ENCODE measurements at places on chromosomes 4 and X.

- DNase-seq = no peak
These were observed 83.4 kb upstream of the MID1IP1 start for GRCh38 chrX:38717871-38718270.

- no peak for DNase-seq
These were observed 189.8 kb upstream of the PPP1R2C start for GRCh38 chrX:42967681-42968300.

DNA sequence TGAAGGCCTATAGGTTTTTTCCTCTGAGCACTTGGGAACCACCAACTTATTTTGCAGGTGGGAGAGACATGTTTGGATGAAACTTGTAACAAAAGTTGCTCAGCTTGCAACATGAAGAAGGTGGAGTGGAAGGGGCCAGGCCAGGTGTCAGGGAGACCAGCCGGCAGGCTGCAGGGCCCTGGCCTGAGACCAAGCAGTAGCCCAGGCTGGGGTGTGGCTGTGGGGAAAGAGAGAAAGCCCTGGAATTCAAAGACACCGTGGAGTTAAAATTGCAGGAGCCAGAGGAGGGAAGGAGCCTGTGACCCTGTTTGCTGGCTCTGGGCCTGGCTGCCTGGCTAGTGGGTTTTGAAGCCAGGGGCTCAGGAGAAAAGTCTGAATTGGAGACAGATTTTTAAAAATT lies 43.4 kb downstream of the EFNB1 start:
- DNase-seq = no peak

DNA sequence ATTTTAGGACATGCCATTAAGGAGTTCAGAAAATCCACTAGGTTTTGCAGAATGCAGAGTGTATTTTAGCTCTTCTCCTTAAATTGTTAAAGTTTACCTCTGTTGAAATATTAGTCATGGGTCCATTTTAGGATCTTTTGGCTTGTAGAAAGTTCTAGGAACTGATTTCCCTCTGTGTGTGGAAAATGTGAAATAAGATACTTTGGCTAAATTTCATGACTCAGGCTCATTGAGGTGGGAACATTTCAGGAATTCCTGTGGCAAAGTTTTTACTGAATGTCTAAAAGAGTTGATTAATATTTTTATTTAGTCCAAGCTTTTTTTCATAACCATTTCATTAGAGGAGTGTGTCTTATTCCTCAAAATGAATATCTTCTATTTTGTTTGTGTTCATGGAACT lies 7.0 kb downstream of the FHIP1A start:
- no peak for DNase-seq

DNA sequence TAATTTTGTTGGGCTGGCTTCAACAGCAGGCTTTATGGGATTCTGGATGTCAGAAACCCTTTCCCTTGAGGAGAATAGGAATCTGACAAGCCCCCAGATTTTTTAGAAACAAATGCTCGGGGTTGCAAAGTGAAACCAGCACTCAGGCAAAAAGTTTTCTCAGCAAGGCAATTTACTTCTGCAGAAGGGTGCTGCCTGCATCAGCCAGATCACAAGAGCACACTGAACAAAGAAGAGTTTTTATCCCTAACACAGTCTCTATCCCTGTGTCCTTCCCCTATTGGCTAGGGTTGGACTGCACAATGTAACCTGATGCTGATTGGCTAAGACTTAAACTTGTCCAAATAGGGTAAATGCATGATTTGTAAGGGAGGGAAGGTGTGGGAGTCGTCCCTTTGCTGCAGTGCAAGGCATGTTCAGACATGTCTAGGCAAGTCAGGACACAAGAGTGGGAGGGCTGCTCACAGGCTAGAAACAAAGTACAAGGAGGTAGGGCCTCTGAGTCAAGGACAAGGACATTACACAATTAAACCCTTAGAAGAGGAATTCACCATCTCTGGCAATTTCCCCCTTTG lies 175.8 kb downstream of the CCNG2 start:
- DNase-seq = no peak

All from right forelimb (tissue), 1 donor.